ENCODE measurements at places on chromosomes 3 and 15.

- DNase-seq, result no peak
Observed at GRCh38 chr15:101702077-101702476, 22.2 kb downstream of the TARS3 start.

GRCh38 chr3:191138937-191139336 lies 60.1 kb upstream of the OSTN start:
- DNase-seq, result no peak

GRCh38 chr3:121490161-121490560 lies 55.6 kb downstream of the POLQ start:
- no peak for DNase-seq

DNA sequence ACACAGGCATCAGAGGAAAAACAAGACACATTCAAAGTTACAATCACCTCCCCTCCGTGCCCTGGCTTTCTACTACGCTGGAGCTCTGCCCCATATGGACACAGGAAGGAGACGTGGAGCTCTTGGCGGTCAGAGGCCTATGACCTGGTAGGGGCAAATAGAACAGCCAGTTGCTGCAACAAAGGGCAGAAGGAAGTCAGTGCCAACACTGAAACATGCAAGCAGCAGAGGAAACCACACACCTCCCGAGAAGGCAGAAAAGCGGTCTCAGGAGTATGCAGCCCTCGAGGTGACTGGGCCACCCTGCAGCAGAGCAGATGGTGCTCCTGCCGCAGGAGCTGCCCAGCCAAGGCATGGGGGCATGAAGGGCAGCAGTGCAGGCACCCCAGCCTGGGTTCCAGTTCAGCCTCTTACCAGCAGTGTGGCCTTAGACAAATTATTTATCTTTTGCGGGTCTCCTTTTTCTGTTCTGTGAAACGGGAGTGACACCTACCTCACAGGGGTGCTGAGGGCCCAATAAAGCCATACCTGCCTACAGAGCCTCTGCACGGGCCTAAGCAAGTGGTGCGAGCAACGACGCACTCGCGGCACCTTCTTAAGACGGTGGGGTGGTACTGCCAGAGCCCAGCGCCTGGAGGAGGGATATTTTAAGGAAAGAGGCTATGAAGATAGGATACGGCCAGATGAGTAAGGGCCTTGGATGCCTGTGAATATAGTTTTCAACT lies 8.6 kb downstream of the ZXDC start:
- DNase-seq, result no peak

GRCh38 chr3:37024820-37025405 lies 31.6 kb downstream of the MLH1 start:
- no peak for DNase-seq

DNA sequence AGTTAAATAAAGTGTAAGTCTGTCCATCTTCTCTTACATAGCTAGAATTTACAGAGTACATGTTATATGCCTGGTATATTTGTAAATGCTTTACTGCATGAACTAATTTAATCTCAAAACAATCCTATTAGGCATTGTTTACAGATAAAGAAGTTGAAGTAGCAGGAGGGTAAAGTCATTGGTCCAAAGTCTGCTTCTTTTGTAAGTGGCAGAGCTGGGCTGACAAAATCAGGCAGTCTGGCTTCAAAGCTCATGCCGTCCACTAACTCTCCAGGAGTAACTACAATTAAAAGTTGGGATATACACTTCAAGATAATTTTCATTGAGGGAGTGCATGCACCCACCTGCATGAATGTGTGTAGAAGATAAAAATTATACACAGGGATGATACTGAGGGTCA lies 27.3 kb downstream of the VGLL3 start:
- no peak for DNase-seq

DNA sequence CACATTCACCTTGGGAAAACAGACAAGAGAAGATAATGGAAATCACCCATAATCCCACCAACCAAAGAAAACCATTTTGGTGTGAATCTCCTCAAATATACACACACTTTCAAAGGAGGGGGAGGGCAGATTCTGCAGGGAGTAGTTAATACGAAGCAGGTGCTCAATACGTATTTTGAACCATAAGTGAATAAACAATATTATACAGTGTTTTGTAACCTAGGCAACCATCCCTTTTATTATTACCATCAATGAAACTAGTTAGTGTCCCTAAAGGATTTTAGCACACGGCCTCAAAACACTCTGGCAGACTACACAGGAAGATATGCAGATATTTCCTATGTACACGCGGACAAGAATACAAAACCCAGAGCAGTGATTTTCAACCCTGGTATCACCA lies 6.1 kb downstream of the OSBPL10 start:
- no peak for DNase-seq

GRCh38 chr3:134364061-134364935 lies 9.9 kb downstream of the AMOTL2 start:
- peak; percentile 56 for DNase-seq

DNA sequence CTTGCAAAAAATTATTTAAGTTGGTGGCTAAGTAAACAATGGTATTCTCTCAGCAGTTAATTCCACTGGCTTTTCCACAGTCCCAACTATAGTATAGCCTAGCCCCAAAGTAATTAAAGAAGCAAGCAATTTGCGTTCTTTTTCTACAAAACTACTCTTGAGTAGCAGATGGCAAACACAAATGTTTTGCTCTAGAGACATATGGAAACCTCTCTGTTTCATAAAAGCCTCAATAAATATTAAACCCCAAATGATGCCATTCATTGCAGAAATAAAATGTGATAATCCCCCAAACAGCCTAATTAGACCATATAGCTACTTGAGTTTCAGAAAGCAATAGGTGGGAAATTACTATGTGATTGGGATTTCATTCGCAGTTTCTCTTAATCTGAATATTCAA lies 8.7 kb upstream of the RAB8B start:
- no peak for DNase-seq

- no peak for DNase-seq
Observed at GRCh38 chr15:87031540-87032230, 952.0 kb downstream of the AGBL1 start.

GRCh38 chr15:37130356-37130755 lies 30.0 kb upstream of the MEIS2 start:
- no peak for DNase-seq

GRCh38 chr15:86863226-86863915 lies 783.7 kb downstream of the AGBL1 start:
- no peak for DNase-seq

GRCh38 chr15:38308797-38309196 lies 56.2 kb downstream of the SPRED1 start:
- no peak for DNase-seq
